ENCODE measurements at places on chromosomes 1 and 21. TPM values are rescaled to one million over a fixed set of nuclear protein-coding genes. Genes with fewer than 3 reads are reported as not detected.

CHI3L2 gene
- 40.1 TPM for polyA plus RNA-seq

TLCD4 gene
- polyA plus RNA-seq = 0.21 TPM

DNAH14 gene
- polyA plus RNA-seq = 0.88 TPM

DNA sequence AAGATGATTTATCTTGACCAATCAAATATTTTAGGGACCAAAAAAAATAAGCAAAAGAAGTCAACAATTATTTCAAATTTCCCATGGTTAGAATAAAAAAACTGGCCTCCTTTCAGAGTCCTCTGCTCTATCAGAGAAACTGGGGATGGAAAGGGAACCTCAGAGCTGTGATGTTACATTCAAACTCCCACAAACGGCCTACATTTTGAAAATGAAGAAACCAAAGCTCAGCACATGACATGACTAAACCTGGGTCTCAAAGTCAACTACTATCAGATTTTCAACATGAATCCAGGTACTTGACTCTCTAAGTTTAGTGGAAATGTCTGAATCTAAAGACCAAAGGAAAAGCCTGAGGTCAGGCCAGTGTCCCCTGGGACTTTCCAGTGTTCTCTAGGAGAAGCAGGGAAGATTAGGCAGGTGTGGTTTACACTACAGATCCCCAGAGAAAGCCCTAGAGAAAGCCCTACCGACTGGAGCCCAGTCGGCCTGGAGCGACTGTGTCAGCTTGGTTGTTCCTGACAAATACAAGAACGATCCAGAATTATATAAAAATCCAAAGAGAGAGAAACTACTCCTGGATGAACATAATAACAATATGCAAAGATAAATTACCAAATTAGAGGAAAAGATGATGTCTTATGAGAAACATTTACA, 24.8 kb downstream of the JAK1 start:
- no peak overlapping the region for H3K4me3 ChIP-seq
- H3K4me1 ChIP-seq = peaks cover 75% of the 10 kb centered on the region
- H3K27ac ChIP-seq = no peak overlapping the region

DNA sequence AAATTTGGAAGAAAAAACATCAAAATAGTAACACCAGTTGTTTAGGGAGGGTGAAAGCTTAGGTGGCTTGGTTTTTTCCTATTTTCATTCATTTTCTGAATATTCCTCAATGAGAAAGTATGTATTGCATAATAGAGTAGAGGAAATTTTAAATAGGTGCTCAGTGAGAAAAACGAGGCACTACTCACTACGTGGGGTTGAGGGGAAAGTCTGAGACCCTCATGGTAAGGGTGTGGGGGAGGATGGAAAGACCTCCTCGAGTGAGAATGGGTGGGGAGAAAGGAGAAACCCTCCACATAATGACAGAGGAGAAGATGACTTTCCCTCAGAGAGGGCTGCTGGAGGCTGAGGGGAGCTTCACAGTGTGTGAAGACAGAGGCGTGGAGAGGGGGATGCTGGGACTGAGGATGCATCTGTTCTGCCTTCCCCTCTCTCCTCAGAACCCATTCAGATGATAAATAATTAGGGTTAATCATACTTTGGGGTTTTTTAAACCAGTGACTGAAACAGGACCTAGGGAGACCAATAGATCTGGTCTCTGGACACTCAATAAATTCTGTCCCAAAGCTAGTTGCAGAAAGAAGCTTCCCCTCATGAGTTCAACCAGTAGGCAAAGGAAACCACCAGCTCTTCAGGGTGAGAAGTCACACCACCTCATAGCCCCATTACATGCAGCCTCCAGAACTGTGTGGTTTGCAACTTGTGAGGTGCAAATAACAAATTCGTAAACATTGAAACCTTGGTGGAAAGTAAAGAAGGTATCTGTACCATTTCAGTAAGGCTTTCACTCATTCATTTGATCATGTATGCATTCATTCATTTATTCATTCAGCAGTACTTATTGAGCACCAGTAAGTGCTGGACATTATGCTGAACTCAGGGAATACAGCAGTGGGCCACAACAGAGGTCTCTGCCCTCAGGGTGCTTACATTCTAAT, 17.1 kb downstream of the SLAMF7 start:
- H3K27me3 ChIP-seq = no peaks in the 10 kb centered on the region
- H3K27ac ChIP-seq = peak overlapping the region; percentile 80
- H3K4me3 ChIP-seq = no peak overlapping the region
- peaks cover 2% of the 10 kb centered on the region for H3K36me3 ChIP-seq
- DNase-seq = no peak
- no peaks in the 10 kb centered on the region for H3K4me1 ChIP-seq

- H3K4me1 ChIP-seq = peaks cover 3% of the 10 kb centered on the region
- peaks cover 43% of the 10 kb centered on the region for H3K36me3 ChIP-seq
- DNase-seq = no peak
- no peak overlapping the region for H3K4me3 ChIP-seq
These were observed 11.6 kb downstream of the SARS1 start for GRCh38 chr1:109225308-109225707.

- no peak for DNase-seq
- no peak overlapping the region for H3K4me3 ChIP-seq
- H3K27me3 ChIP-seq = no peaks in the 10 kb centered on the region
- H3K36me3 ChIP-seq = peaks cover 23% of the 10 kb centered on the region
- H3K4me1 ChIP-seq = no peaks in the 10 kb centered on the region
- no peak overlapping the region for H3K27ac ChIP-seq
These were observed 11.9 kb upstream of the PTCH2 start for GRCh38 chr1:44854970-44855369.

GRCh38 chr1:187621951-187622350, 793.2 kb downstream of the PLA2G4A start:
- no peaks in the 10 kb centered on the region for H3K27me3 ChIP-seq
- no peaks in the 10 kb centered on the region for H3K4me1 ChIP-seq
- DNase-seq = no peak
- H3K36me3 ChIP-seq = no peaks in the 10 kb centered on the region
- H3K4me3 ChIP-seq = no peak overlapping the region
- no peak overlapping the region for H3K27ac ChIP-seq
